ENCODE measurements at places on chromosomes 13 and 19.

DNA sequence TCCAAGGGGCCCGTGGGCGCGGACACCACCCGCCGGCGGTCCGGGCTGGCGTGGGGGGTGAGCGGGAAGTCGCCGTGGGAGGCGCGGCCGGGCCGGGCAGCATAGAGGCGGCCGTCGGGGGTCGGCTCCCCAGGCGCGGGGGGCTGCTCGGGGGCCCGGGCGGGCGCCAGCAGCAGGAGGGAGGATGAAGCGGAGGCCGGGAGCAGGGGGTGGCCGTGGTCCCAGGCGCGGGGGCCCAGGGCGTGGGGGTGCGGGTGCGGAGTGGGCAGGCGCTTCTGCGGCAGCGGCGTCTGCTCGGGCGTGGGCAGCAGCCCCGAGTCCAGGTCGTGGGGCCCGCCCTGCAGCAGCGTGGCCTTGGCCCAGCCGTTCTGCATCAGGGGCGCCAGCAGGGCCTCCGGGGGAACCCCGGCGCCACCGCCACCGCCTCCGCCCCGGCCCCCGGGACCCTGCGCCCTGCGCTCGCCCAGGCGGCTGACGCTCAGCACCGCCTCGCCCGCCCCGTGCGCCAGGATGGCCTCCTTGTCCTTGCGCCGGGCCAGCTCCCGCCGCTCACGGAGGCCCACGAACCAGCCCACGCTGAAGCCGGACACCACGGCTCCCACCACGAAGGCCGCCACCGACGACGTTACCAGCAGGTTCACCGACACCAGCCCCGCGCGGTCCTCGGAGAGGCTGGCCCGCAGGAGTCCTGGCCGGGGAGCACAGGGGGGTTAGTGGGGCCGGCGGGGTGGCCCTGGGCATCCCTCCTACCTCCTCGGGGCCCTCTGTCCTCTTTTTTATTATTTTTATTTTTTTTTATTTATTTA, 4.2 kb upstream of the LRG1 start:
- no peak for DNase-seq

GRCh38 chr13:110421061-110421460, 114.0 kb downstream of the COL4A2 start:
- no peak for DNase-seq

DNA sequence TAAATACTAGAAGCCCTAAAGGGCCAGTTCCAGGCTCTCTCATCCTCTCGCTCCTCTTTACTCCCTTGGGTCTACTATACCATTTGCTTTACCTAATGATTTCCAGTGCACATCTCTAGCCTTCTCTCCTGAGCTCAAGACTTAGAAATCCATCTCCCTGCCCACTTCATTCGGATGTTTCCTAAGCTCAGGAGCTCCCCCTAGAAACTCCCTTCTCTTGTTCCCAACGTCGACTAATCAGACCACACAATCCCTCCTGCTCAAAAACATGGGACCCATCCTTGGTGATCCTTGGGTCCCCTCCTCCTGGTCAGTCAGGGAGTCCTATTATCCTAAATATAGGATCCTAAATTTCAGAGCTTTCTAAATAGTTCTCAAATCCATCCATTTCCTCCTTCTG, 21.1 kb upstream of the STK24 start:
- no peak for DNase-seq

DNA sequence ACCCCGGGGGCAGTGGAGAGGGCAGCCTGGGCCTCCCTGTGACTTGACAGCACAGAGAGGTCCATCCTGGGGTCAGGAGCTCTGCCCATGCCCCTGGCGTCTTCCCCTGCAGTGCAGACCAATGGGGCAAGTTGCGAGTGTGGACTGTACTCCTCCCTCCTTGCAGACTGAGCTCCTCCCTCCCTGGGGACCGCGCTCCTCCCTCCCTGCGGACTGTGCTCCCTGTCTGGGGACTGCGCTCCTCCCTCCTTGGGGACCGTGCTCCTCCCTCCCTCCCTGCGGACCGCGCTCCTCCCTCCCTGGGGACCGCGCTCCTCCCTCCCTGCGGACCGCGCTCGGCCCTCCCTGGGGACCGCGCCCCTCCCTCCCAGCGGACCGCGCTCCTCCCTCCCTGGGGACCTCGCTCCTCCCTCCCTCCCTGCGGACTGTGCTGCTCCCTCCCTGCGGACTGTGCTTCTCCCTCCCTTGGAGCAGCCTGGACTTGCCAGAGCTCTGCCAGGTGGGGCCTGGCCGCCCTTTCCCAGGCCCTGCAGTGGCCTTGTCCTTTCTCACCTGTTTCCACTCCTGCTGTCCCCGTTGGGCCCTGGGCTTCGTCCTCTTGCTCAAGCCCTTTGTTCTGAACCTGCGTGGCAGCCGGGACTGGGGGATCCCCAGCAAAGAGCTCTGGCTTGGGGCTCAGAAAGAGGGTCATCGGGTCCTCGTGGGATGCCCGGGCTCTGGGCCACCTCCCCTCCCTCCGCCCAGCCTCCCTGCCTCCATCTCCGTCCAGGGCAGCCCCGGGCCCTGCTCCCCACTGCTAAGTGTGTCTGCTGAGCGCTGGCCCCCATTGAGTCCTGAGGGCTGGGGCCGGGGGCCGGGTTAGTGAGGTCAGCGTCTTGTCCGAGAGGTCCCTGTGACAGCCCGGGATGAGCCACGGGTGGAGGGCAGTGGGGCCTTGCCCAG, 6.8 kb downstream of the GAMT start:
- no peak for DNase-seq

DNA sequence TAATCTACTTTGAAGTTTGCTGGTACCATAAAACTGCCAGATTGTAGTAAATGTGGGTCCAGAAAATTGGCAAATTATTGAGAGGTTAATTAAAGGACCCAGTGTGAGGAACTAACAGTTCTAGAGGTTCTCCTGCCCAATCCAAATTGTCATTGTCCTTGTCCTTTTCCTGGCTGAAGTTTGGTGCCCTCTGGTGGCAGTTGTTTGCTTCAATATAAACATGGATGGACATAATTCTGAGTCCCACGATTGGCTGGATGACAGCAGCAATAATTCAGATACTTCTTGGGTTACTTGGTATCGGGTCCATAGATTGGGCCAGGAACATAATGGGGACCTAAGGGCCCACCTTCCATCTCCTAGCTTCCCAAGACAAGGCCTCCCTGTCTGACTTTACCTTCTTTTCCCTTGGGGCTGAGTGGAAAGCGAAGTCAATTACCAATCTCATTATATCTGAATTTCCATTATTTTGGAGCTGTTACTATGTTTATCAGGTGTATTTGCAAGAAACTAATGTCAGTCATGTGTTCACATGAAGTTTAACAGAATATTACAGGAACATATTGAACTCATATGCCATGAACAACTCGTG, 33.8 kb upstream of the GARRE1 start:
- no peak for DNase-seq

- no peak for DNase-seq
Observed at GRCh38 chr19:50759886-50760285, 10.4 kb upstream of the GPR32 start.

- DNase-seq: no peak
Observed at GRCh38 chr19:33376423-33376822, 2.9 kb downstream of the CEBPG start.

- peak; percentile 54 for DNase-seq
Observed at GRCh38 chr13:48492470-48493065, 40.3 kb downstream of the RCBTB2 start.

DNA sequence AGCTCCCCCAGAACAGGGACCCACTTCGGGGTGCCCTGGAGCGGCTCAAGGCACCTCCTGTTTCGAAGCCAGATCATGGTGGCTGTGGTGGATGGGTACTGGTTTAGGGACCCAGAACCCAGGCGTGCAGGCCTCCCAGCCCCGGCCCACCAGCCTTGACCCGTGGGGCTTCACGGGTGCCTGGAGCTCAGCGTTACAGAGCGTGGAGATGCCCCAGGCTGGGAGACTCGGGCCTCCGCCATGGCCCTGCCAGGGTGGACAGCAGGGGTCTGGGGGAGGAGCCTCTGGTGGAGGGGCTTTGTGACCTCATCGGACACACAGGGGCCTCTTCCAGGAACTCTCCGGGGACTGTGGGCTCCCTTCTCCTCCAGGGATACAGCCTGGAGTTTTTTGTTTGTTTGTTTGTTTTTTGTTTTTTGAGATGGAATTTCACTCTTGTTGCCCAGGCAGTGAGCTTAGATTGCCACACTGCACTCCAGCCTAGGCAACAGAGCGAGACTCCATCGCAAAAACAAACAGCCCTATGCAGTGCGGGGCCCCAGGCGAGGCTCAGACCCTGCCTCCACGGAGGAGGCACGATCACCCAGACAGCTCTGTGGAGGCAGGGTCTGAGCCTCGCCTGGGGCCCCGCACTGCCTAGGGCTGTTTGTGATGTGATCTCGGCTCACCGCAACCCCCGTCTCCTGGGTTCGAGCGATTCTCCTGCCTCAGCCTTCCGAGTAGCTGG, at the start of gene GARIN5B:
GARIN5B (minus strand) TSS at position 271 of the 727 bp plus-strand sequence; CDS start at position 77, 194 bp downstream.
- no peak for DNase-seq

GRCh38 chr19:19257836-19258588, 15.1 kb downstream of the TM6SF2 start:
- no peak for DNase-seq

DNA sequence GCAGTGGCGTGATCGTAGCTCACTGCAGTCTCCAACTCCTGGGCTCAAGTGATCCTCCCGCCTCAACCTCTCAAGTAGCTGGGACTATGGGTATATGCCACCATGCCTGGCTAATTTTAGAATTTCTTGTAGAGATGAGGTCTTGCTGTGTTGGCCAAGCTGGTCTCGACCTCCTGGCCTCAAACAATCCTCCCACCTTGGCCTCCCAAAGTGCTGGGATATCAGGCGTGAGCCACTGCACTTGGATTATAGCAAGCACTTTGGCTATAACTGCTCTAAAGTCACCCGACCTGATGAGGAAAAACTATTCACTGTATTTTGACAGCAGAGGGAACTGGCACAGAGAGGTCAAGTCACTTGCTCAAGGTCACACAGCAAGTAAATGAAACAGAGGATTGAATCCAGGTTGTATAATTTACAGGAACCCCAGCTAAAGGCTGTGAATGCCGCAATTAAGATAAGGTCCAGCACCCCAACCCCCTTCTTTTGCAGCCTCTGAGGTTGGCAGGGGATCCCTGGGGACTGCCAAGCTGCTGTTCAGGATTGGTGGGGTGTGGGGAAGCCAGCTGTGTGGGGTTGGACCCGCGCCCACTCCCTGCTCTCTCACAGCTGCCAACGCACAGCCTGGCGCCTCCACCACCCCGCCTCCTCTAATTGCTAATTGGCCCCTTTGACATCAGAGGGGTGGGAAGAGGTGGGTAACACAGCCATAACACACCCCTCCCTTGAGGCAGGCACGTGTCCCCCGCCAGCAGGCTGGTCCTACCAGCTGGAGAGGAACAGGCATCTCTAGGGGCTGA, 6.0 kb downstream of the TMIGD2 start:
- no peak for DNase-seq

GRCh38 chr13:66559093-66559492, 671.0 kb downstream of the PCDH9 start:
- DNase-seq: no peak

- DNase-seq: no peak
Observed at GRCh38 chr13:58165617-58166016, 534.1 kb downstream of the PCDH17 start.

- no peak for DNase-seq
Observed at GRCh38 chr19:34408411-34408810, 4.2 kb downstream of the PDCD2L start.

GRCh38 chr13:112877976-112878955, 90.7 kb upstream of the MCF2L start:
- DNase-seq: no peak

GRCh38 chr19:12825254-12826131, 8.9 kb downstream of the RTBDN start:
- DNase-seq: no peak

DNA sequence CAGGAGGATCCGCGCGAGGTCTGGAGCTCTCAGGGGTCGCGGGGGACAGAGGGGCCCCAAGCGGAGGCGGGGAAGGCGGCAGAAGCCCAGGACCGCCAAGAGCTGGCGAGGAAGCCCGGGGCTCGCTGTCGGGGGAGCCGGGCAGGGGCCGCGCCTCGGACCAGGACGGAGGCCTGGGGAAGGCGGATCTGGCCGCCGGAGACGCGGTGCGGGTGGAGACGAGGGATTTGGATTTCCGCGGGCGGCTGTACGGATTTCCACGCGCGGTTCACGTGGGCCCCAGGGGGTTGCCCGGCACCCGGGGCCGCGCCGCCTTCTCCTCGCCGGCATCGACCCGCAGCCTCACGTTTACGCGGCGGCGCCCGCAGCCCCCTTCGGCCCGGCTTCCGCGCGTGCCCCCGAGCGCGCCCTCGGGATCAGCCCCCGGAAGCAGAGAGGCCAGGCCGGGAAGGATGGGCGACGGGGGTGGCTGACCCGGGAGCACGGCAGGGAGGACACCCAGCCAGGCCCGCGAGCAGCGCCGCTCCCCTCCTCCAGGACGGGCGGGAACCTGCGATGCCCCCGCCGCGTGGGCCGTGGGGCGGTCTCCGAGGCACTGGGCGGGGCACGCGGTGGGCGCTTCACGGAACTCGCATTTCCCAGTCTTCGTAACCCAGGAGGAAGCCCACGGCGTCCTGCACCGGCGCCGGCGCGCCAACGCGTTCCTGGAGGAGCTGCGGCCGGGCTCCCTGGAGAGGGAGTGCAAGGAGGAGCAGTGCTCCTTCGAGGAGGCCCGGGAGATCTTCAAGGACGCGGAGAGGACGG, 4.7 kb downstream of the F7 start:
- DNase-seq: no peak

DNA sequence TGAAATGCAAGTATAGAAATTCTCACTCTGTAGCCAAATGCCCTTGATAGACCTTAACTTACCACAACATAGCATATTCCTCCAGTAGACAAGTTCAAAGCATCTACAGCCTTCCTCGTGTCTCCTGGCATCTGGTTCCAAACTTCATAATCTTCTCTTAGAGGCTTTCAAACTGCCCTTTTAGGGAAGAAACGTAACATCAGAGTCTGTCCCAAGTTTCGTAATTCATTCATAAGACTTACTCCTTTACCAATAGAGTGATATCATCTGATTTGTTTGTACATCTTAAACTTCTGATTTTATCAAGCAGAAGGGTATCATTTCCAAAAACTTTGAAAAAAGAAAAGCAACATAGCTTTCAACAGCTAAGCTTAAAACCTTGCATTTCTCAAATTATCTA, 137.4 kb downstream of the SPRY2 start:
- DNase-seq: no peak

GRCh38 chr19:5870986-5871394, 650 bp upstream of the FUT5 start:
- DNase-seq: no peak

DNA sequence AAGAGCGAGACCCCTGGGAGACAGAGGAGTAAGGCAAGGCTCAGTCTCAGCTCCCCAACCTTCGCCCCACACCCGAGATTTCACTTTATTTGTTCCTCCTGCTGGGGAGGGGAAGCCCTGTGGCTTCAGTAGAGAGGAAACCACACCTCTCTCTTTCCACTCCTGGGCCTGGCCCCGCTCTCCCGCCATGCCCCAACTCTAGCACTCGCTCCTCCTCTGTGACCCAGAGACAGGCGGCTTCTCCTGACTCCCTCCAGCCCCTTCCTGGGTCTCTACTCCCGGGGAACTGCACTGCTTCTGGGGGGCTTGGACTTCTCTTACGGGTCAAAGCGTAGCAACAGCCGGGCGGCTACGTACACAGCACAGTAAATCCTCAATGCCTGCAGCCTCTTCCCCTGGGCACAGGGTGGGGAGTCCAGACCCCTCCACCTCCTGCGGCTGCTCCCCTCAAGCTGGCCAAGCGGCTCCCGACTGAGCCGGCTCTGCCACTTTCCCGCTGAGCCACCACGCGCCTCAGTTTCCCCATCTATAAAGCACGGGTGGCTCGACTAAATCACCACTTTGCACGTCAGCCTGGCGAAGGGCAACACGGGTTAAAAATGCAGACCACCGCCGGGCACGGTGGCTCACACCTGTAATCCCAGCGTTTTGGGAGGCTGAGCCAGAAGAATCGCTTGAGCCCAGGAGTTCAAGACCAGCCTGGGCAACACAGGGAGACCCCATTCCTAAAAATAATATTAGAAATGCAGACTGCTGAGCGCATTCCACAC, 1.4 kb downstream of the RNF126 start:
- DNase-seq: peak; percentile 56
